Activated CD4-positive, alpha-beta T cell treated with anti-CD3 and anti-CD28 coated beads, Interleukin-10, Interleukin-2, amounts not matched to agents 100 ng/mL and 50 ng/mL, durations not matched to agents 16 hours and 8 hours (primary cell): ENCODE measurements at places on chromosomes 16 and 17.
A peak's percentile ranks its signal among the peaks of the same experiment; 100 is the strongest.

- no peak for DNase-seq
Observed at GRCh38 chr16:59180083-59180476, 446.0 kb upstream of the GOT2 start.

DNA sequence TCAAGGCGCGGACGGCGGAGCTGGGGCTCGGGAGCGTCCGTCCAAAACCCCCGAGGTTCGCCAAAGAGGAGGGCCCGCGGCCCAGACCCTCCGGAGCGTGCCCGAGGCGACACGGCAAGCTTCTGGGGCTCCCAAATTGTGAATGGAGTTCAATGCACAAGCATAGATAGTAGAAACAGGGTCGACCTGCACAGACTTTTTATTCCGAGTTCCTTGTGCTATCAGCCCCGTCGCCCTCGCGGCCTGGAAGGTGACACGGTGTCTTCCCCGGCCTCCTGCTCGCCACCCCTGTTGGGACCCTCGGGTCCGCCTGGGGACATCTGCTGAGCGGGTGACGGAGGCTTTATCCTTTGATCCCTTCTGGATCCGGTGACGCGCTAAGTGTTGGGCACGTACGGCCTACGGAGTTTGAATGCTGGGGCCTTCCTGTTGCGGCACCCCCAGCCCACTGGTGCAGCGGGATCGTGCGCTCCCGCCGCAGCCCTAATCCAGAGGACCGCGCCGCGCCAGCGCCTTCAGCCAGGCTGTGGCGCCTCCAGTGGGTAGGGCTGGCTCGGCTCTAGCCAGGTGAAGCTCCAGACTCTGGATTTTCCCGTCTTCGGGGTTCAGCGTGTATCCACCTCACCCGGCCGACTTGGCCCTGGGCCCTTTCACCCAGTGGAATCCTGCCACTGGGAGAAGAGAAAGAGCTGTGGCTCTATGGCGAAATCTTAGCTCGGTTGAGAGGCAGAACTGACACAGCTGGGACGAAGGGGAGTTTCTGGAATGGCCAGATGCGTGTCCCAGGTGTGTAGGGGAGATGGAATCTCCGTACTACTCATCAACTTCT lies 17.0 kb upstream of the NTN1 start:
- DNase-seq, result no peak

- DNase-seq, result no peak
Observed at GRCh38 chr16:19830902-19831560, 53.6 kb downstream of the GPRC5B start.

DNA sequence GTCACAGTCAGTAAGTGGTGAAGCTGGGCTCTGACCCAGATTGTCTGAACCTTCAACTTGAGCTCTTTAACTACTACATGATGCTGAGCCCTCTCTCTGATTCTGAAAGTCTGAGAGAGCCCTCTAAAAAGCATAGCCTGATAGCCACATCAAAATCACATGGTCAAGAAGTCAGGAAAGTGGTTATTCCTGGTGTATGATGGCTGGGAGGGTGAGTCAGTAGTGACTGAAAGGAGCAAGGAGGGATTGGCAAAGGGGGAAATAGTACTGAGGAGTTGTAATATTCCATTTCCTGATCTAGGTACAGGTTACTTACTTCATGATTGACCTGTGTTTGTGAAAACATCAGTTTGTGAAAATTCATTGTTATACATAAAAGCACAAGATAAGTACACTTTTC lies 89.1 kb downstream of the SSH2 start:
- no peak for DNase-seq

DNA sequence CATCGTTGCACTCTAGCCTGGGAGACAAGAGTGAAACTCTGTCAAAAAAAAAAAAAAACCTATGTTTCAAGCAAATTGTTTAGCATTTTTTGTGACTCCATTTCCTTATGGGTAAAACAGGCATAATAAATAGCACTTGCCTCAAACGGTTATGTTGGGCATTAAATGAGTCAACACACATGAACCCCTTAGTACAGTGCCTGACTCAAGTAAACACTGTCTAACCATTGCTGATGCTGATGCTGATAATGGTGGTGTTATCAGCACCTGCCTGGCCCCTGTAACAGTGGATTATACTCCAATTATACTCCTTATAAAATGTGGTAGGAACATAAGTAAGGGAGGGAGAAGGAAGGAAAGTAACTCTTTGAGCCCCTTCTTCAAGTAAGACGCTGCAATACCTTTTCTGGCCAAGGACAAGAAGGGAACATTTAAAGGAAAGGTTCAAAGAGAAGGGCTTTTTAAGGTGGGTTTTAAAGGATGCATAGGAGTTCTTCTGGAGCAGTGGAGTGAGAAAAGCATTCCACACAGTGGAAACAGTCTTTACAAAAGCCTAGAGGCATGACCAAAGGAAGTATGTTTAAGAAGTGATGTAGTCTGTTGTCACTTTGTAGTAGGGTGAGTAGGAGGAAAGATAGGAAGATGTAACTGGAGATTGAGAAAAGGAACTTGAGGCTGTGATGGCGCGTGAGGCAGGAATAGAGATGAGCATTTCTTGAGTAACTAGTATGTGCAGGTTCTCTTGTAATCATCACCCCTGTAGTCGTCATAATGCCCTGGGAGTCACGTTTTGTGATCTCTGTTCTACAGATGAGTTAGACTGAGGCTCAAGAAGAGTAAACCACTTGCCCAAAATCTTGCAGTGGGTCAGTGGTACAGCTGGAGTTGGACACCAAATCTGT lies 4.3 kb downstream of the SCNN1B start:
- DNase-seq, result peak; percentile 45

DNA sequence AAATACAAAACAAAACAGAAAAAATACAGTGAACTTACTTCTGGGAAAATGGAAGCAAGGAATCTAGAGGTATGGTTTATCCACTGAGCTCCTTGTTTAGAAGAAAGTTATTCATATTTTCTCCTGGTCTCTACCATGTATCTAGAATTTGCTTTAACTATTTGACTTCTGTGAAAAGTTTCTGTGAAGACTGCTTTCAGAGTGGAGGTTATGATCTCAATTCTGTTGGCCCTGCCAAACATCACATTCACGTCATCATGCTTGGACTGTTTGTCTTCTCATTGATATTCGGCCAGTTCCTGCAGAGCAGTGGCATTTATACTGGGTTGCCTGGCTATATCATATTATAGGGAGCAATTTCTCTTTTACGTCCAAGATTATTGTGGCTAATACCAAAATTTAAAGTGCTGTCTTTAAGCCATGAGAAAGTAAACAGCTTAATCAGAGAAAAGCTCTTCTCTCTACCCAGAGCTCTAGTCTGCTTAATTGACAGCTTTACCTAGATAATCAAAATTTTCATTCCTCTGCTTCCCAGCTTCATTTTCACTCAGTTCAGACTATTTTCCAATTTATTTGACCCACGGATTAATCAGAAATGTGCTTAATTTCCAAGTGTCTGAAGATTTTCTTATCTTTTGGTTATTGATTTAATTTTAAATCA lies at the start of gene ABCA8:
Gene ABCA8, minus strand, starts transcription at position 212 of the 661 bp plus-strand sequence. CDS start 13,358 bp downstream, outside the sequence.
- DNase-seq, result no peak

DNA sequence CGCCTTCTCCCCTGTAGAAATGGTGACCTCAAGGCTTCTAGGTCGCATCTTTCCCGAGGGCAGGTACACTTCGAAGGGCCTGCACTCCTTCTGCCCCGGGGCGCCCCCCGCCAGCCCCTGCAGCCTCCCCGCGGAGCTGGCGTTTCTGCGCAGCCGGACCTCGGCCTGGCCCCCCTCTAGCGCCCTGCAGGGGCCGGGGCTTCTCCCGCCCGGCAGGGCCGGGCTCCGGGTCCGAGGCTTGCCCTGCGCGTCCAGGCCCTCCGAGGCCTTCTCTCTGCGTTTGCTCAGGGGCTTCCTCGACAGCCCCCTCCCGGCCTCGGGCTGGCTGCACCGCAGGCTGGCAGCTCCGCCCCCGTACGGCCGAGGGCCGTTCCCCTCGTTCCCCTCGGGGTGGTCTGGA lies 2.1 kb downstream of the MEFV start:
- DNase-seq, result no peak

GRCh38 chr16:80580109-80580832 lies 39.5 kb downstream of the DYNLRB2 start:
- peak; percentile 97 for DNase-seq

DNA sequence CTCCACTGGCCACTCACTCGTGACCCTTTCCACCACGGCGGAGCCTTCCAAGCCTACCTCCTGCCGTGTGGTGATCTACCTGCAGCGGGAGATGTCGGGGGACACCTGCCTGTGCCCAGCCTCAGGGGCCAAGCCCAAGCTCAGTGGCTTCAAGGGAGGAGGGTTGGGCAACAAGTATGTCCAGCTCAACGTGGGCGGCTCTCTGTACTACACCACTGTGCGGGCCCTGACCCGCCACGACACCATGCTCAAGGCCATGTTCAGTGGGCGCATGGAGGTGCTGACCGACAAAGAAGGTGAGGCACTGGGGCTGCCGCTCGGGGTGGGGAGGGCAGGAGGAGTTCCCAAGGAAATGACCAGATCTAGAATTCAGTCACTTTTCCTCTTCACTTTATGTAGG lies 3.9 kb downstream of the TNFAIP1 start:
- no peak for DNase-seq

GRCh38 chr16:50021544-50021943 lies 3.5 kb upstream of the CNEP1R1 start:
- peak; percentile 15 for DNase-seq

DNA sequence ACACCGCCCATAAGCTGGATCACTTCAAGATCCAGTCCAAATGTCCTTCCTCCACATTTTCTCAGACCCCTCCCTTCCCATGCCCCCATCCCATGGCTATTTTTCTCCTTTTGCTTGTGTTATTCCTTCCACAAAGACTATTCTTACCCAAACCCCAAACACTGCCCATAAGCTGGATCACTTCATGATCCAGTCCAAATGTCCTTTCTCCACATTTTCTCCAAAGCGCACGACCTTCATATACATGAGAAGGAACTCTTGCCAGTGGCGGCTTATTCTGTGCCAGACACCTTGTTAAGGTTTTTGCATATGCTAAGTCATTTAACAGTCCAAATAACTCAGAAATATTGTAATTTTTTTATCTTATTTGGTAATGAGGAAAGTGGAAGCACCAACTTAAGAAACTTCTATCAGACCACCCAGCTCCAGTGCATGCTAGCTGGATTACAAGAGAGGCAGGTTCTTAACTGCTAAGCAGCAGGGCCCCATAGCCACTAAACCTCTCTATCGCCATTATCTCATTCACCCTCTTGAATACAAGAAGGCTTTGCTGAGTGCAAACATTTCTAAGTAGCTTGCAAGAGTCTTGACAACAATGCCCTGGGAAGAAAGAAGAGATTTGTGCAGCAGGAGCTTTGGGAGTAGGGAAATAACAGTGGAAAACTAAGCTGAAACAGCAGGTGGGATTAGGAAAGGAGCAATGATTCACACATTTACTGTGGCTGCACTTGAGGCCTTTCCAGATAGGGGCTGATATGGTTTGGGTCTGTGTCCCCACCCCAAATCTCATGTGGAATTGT lies 428.2 kb upstream of the MAF start:
- no peak for DNase-seq

- DNase-seq, result no peak
Observed at GRCh38 chr16:79320956-79321355, 279.6 kb downstream of the MAF start.

GRCh38 chr16:25832291-25832690 lies 140.5 kb downstream of the HS3ST4 start:
- DNase-seq, result no peak

- DNase-seq, result no peak
Observed at GRCh38 chr17:13931111-13931526, 138.2 kb upstream of the COX10 start.

- DNase-seq, result no peak
Observed at GRCh38 chr17:38583828-38584349, 21.9 kb downstream of the SRCIN1 start.

- no peak for DNase-seq
Observed at GRCh38 chr17:75823257-75824041, 20.8 kb downstream of the UNC13D start.

GRCh38 chr17:5304636-5305035 lies 22.6 kb downstream of the RABEP1 start:
- DNase-seq, result no peak

DNA sequence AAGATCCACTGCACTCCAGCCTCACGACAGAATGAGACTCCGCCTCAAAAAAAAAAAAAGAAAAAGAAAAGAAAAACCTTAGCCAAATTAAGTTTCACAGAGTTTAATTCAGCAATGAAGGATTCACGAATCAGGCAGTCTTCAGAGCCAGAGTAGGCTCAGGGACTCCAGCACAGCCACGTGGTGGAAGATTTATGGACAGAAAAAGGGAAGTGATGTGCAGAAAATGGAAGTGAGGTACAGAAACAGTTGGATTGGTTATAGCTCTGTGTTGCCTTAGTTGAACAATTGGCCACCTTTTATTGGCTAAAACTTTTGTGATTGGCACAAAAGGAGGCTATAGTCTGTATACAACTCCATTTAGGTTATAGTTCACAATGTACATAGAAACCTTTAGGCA lies 256.6 kb downstream of the HS3ST3B1 start:
- no peak for DNase-seq

DNA sequence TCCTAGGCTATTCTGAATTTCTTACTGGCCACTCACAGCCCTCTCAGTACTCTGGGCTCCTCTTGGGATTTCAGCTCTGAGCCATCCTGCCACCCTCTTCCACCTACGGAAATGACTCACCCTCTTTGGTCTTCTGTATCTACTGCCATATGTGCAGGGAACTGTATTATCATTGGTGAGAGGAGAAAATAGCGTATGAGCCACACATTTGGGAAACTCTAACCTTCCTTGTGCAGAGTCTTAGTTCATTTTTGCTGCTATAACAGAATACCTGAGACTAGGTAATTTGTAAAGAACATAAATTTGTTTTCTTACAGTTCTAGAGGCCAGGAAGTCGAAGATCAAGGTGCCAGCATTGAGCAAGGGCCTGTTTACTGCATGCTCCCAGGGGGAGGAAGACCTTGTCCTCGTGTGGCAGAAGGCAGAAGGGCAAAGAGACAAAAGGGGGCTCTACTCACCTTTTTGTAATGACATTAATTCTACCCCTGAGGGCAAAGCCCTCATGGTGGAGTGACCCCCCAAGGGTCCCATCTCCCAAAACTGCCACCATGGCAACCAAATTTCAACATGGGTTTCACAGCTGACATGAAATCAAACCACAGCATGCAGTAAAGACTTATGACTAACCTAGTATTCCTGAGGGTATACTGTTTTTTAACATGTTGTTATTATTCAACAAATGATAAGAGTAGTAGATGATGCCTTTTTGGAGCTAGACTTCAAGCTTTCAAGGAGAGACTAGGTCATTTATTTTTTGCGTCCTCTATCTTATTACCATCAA lies 191.8 kb downstream of the PRKCA start:
- peak; percentile 48 for DNase-seq

- DNase-seq, result no peak
Observed at GRCh38 chr17:73634629-73635028, 9.6 kb downstream of the SDK2 start.

GRCh38 chr17:57295526-57296023 lies 39.3 kb downstream of the MSI2 start:
- no peak for DNase-seq
